ENCODE measurements at places on chromosomes 7 and 10.

GRCh38 chr7:155973451-155973997, 161.3 kb upstream of the SHH start:
- no peak for DNase-seq

DNA sequence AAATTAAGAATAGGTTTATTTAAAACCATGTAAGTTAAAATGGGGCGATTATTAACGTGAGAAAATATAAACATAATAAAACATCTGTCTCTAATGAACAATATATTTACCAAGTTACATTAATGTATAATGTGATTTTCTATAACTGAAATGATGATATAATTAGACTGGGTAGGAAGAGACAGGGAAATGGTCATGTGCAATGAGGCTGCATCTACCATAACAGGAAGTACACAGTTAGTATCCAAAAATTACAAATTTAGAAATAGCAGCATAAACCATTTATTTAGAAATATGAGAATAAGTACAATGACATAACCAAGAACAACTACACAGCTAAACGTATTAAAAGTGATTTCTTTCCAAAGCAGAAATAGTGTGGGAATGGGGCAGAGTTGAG, 25.8 kb upstream of the BET1 start:
- no peak for DNase-seq

DNA sequence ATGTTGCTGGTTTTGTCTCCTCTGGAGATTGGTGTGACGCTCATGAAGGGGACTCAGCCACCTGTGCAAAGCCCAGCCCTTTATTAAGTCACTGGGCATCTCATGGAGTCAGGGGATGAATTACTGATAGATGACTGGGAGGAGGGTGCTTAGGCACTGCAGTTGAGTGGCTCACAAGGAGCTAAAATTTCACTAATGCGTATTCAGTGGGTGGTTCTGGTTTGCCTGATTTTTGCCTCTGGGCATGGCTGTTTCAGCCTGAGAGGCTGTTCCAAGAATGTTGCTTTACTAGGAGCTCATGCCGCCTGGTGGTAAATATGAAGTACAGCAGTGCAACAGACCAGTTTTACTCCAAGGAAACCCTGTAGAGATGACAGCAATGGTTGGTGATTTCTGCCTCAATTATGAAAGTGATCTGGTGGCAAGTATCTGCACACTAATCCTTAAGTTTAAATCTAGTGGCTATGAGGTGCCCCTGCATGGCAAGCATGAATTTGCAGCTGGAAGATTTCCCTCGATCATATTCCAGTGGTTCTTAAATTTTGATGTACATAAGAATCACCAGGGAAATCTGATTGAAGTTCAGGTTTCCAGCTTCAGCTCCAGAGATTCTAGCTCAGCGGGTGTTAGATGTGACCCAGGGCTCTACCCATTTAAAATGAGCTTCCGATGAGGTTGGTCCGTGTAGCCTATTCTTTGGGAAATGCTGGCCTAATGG, 19.9 kb downstream of the ACTA2 start:
- no peak for DNase-seq

- DNase-seq, result no peak
These were observed 252.0 kb downstream of the PTEN start for GRCh38 chr10:88115407-88115806.

GRCh38 chr10:125778556-125778955, 2.9 kb upstream of the MMP21 start:
- DNase-seq, result no peak

DNA sequence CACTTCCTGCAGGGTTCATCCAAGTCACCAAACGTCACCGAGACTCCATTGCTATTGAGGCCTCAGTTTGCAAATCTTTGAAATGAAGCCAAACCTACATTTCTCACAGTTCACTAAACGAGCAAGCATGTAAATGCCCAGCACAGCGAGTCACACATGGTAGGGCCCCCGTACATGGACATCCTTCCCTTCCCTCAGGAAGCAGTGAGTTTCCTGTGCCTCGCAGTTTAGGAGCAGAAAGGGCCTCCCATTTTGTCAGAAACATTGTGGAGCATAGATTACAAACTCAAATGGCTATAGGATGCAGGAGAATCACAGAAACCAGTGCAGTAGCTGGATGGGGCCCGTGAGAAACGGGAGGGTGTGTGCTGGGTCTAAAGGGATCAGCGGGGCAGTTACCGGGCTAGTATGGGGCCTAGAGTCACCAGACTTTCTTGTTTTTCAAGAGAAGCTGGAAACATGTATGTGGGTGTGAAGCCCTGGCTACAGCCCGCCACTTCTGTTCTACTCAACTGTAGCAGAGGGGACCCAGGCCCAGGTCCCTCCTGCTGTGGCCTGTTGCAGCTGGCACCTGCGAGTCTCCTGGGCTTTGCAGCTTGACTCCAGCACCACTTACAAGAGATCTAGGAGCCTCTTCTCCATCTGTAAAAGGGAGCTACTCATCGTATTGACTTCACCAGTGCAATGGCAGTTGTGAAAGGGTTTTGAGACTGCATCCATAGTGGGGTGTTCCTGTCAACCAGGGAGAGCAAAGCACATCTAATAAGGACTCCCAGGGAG, 14.2 kb upstream of the SLC18A3 start:
- no peak for DNase-seq

GRCh38 chr10:46520381-46520780, 36.1 kb downstream of the GPRIN2 start:
- DNase-seq, result no peak

- DNase-seq, result no peak
These were observed 27.4 kb downstream of the MAPK8 start for GRCh38 chr10:48333856-48334255.

DNA sequence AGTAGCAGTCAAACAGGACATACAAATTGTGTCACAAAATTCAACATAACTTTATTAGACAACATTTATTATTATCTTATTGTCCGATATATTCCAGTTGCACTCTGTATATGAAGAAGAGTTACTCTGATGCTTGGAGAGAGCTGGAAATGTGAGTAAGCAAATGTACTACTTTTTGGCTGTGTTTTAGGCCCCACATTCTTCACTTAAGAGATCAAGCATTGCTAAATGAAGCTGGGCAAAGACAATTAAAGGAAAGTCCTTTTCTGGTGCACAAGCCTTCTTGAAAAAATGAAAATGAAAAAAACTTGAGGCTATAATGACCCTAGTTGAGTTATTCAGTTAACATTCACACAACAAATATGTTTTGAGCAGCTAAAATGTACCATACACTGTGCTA, 26.1 kb downstream of the MYPN start:
- no peak for DNase-seq

DNA sequence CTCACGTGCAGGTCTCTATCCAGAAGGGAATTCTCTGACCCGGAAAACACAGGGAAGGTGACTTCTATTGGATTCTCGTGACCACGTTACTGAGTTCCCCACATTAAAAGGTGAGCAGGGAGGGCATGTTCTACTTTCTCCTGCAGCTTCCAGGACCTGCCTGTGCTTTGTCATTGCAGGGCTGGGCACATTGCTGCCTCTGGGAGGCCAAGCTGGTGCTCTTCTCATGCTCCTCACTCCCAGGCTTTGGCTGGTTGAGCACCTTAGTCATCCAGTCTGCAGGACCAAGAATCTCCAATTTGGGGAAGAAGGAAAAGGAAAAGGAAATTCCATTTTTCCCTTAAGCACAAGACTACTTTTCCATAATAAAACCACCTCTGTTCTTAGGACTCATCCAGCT, 86.5 kb upstream of the TMEM72 start:
- no peak for DNase-seq

DNA sequence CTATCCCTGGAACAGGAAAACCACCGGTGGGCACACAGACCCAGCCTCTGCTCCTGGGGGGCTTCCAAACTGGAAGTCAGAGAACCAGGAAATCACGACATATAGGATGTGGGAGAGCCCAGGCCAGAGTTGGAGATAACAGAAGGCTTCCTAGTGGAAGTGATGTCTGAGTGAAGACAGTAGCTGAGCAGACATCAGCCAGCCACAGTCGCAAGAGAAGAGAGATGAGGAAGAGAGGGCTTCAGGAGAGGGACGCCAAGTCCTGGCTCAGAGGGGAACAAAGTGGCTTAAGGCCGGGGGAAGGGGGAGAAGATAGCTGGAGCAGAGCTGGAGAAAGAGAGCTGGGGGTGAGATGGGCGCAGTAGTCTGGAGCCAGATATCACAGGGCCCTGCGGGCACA, 30.9 kb upstream of the ELN start:
- DNase-seq, result no peak

GRCh38 chr10:101367569-101368453, 13.8 kb downstream of the BTRC start:
- no peak for DNase-seq

GRCh38 chr10:71561003-71561574, 158.5 kb downstream of the C10orf105 start:
- DNase-seq, result no peak

DNA sequence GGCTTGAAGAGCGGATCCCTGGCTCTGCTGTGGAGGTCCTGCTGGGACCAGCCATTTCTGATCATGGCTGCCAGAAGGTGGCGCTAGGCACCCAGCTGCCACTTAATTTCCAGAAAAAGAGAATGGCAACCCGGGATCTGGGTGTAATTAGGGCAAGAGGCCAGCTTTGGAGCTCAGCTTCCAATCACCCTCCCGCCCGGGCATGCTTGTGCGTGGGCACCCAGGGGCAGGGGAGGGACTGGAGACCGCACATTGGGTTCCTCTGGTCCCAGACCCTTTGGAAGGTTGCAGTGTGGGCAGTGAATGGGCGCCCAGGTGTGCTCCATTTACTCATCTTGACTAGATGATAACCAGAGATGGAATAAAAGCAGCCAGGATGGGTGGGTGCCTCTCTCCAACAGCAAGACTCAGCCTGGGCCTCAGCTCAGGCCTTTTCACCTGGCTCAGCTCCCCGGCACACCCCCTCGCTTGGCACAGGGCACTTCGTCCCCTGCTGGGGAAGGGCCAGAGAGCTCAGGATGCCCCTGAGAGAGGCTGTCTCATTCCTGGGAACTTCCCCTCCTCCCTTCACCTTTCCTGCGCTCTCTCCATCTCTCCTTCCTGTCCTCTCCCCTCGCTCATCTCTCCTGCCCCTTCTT, 14.7 kb downstream of the FAM241B start:
- DNase-seq, result no peak

DNA sequence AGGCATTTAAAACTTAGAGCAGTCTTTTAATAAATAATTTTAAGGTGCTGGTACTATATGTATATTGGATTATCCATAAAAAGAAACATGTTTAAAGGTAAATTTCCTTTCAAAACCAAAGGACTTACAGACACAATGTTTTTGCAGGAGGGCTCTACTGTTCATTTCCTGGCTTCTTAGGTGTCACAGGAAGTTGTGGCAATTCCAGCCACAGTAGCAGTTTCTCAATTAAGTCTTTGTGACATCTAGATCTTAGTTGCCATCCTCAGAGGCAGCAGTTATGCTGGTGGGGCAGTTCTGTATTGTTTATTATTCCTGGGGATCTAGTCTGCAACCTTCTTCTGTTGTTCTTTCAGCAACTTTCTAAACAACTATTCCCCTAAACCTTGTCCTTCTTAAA, 460.1 kb downstream of the MAGI2 start:
- no peak for DNase-seq

DNA sequence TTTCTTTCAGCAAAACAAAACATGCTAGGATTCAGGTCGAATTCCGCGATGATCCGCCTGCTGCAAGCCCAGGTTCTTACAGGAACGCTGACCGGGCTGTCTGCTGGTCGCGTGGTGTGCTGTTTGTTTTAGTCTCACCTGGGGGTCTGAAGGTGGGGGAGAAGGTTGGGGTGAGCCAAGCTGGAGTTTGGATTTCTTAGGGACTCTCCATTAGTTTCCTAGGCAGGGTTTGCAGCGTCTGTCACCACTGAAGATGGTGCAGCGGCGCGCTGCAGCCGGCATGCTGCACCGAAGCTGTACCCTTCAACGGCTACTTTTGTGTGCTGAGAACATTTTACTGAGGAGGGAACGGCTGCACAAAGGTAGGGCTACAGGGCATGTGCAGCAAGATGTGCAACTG, 48.7 kb downstream of the GCC1 start:
- no peak for DNase-seq

DNA sequence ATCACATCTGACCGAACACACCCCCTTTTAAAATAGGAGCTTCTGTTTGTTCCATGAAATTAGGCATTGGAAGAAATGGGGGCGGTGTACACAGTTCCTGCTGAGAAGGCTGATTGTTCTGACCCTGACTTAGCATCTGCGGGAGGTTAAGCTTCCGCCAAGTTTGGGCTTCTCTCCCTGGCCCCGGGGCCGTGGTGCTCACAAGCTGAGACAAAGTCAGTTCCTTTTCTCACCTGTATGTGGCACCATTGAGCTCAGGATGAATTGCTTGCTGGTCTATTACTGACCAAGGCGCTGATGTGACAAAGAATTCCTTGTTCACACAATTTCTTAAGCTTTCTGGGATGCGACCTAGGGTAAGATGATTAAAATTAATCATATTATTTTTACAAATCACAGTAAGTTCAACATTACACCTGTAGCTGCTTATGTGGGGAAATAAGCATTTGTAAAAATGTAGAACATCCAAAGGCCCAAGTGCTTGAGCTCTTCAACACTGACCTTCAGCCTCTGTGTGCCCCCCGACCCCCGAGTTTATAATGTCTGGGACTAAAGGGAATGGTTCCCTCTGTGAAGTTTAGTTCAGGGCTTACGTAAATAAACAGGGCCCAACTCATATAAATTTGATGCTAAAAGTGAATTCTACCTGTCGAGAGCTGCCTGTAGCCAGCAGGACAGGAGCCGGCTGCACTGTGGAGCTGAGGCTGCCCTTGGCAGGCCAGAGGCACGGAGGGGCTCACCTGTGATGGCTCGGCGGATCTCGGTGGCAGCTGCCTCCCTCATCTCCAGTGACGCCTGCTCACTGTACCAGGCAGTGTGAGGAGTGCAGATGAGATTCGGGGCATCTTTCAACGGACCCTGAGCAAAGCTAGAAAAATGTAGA, 50.8 kb downstream of the ZRANB1 start:
- DNase-seq, result no peak

GRCh38 chr10:98425511-98426352, 10.8 kb upstream of the PYROXD2 start:
- no peak for DNase-seq

GRCh38 chr10:85618841-85619240, 747.8 kb downstream of the GRID1 start:
- DNase-seq, result no peak

DNA sequence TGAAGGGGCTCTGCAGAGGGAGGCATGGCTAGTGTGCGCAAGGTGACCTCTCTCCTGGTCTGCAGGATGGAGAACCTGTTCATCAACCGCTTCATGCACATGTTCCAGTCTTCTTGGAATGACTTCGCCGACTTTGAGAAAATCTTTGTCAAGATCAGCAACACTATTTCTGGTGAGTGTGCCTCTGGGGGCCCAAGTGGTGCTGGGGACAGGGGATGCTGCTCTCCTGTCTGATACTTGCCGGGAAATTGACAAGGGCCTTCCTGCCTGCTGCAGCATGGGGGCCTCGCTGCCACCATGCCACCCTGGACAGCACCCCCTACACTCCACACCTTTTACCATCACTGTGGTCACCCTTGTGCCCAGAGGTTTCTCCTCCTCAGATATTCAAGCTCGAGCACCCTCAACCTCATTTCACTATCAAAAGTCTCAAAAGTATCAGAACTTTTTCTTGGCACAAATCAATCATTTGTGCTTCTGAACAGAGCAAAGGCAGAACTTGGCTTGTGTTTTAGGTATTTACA, 50.0 kb downstream of the ALOX5 start:
- no peak for DNase-seq

Data from stimulated activated CD8-positive, alpha-beta memory T cell treated with anti-CD3 and anti-CD28 coated beads, Interleukin-15, amount 100 ng/mL, for 1 hour (primary cell).